ENCODE measurements at places on chromosomes 6 and 20.

GRCh38 chr20:40471261-40471629 is 217.8 kb downstream of the MAFB start:
- no peak for DNase-seq

- no peak for DNase-seq
These were observed 2.2 kb upstream of the TFAP2A start for GRCh38 chr6:10416863-10417641.

DNA sequence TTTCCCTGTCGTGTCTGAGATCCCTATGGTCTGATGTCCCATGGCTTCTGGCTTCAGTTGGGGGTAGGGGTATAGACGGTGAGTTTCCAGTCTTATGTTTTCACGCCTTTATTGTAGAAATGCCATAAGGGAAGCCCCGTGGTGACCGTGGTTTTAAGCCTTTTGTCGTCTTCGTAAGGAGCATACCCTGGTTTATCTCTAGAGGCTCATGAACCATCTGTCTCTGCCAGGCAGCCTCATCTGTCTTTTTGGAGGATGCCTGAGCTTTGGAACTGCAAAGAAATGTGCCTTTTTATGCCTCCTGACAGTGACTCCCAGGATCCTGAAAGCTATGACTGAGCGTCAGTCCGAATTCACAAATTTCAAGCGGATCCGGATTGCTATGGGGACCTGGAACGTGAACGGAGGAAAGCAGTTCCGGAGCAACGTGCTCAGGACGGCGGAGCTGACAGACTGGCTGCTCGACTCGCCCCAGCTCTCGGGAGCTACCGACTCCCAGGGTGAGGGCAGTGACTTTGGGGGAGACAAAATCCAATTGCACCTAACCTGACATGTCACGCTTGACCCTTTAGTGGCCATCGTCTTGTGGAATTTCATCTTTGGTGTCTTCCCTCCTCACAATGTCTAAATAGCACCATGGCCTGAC is 84.6 kb downstream of the SYNJ2 start:
- DNase-seq: no peak

DNA sequence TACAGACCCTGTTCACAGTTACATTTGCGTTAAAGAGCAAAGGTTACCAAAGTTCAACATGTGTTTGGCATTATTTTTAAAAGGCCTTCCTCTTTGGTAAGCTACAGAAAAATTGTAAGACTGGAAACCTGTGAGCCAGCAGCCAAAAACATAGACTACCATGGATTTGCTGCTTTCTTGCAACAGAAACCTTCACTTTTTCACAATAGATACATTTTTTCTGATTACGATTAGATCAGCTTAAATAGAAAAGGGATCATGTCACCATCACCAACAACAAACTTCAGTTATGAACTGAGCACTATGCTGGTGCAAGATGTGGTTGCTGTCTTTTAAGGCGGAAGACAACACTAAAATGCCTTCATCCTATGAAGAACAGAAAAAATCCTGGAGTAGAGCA is 112.3 kb upstream of the MARCKS start:
- DNase-seq: no peak

DNA sequence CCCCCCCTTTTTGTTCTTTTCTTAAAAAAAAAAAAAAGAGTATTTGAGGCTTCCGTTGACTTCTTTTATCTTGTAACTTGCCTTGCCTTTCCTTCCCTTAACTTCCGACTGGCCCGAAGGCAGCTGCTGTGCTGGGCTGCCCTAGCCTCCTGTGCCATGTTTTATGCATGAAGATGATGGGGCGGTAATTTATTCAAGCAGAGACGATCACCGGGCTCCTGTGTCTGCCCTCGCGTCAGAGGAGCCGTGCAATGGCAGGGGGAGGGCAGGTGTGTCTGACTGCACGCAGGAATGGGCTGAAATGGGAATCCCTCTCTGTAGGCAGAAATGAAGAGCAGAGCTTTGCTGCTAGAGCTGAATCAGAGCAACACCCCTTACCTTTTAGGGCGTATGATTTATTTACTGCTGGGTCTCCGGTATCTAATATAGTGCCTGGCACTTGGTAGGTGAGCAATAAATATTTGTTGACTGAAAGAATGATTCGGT is 106.3 kb upstream of the RIPOR2 start:
- DNase-seq: no peak

- no peak for DNase-seq
These were observed 45.9 kb downstream of the PLAGL1 start for GRCh38 chr6:143961886-143962878.

- DNase-seq: no peak
These were observed 24.7 kb downstream of the RALGAPB start for GRCh38 chr20:38497246-38497935.

DNA sequence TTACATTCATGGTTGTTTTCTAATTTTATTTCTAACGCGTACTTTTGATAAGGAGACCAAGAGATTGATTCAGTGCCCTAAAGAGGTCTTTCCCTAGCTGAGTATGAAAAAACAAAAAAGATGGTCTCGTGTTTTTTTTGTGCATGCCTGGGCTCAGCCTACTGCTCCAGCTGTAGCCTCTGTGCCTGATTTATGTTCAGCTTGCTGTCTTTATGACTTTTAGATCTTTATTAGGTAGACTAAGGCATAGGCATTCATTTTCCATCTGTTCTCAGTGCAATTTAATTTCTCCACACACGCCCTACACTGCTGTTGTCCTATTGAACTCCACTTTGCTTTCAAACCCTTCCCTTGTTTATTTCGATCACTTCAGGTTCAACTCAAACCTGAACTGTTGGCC is 56.5 kb downstream of the OPRM1 start:
- DNase-seq: no peak

GRCh38 chr20:37948956-37949355 is 46.0 kb downstream of the VSTM2L start:
- DNase-seq: no peak

DNA sequence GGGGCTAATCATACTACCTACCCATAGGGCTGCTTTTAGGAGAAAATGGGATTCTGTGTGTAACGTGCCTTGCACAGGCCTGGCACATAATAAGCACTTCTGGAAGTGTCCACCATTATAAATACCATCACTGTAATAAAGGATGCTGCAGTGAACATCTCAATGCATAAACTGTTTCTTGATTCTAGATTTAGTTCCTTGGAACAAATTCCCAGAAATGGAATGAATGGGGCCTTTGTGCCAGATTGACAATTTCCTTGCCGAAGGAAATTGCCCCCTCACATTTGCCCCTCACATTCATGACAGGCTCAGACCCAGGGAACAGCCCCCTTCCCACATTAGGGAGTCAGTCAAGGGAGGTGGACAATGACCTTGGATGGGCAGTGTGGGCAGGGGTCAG is 29.2 kb downstream of the BPIFB4 start:
- no peak for DNase-seq

DNA sequence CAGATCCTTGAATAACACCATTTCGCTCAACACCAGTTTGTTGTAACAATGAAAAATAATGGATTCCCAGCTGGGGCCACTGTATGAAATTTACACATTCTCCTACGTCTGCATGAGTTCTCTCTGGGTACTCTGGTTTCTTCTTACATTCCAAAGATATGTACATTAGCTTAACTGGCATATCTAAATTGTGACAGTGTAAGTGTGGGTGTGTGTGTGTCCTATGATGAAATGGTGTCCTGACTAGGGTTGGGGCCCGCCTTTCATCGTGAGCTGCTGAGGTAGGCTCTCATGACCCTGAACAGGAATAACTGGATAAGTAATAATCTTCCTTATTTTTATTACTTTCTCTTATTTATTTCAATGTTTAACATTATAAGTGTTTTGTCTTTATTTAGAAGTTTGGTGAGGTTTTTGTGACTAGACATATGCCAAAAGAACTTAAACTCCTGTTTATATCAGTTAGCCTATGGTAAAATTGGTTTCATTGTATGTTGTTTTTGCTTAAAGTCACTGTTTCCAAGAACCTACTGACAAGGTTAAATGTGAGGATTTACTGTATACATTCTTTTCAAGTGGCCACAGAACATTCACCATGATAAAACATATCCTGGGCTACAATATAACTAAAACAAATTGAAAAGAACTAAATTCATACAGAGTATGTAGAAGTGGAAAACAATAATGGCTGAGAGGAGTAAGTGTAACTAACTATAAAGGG is 42.4 kb downstream of the RBL1 start:
- no peak for DNase-seq

- DNase-seq: no peak
These were observed 7.4 kb downstream of the TBC1D20 start for GRCh38 chr20:454951-455350.

GRCh38 chr6:106790935-106791334 is 161.6 kb downstream of the QRSL1 start:
- no peak for DNase-seq

GRCh38 chr20:44698351-44698750 is 16.8 kb upstream of the CCN5 start:
- DNase-seq: no peak
